ENCODE measurements at places on chromosomes 6 and 20.
A peak's percentile ranks its signal among the peaks of the same experiment; 100 is the strongest.

- peaks cover 2% of the 10 kb centered on the region for H3K27me3 ChIP-seq
- no peaks in the 10 kb centered on the region for H3K36me3 ChIP-seq
- no peak overlapping the region for H3K4me3 ChIP-seq
- H3K27ac ChIP-seq: peak overlapping the region; percentile 42
Measured at GRCh38 chr6:35691027-35691824, 2.5 kb upstream of the FKBP5 start.

DNA sequence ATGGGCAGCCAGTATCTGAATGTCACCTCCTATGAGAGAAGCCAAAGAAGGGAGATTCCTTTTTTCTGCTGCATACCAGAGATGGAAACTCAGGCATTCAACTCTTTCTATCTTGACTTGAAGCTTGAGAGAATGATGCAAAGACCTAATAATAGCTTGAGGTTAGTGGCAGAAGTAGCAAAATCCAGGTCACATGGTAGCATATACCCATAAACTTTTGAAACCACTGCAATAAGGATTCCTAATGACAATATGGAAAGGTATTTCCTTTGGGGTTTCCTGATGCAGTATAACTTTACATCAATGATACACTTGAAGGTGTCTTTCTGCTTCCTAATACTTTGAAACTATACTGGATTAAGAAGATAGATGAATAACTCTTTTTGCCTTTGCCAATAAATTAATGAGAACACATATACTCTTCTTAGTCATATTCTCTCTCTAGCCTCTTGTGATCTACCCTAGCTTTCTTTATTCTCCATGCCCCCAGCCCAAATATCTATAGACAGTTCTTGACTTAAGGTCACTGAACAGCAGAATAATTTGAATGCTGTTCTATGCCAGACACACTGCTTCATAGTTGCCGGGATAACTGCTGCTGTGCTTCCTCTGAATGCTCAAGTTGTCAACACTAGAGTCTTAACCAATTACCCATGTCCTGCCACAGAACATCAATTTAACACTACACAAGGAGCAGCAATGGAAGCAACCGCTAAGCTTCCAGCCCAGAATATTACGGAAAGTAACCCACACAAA, 155.5 kb upstream of the SIM1 start:
- no peaks in the 10 kb centered on the region for H3K27me3 ChIP-seq
- no peak for DNase-seq
- no peak overlapping the region for H3K4me3 ChIP-seq
- peaks cover 45% of the 10 kb centered on the region for H3K36me3 ChIP-seq

DNA sequence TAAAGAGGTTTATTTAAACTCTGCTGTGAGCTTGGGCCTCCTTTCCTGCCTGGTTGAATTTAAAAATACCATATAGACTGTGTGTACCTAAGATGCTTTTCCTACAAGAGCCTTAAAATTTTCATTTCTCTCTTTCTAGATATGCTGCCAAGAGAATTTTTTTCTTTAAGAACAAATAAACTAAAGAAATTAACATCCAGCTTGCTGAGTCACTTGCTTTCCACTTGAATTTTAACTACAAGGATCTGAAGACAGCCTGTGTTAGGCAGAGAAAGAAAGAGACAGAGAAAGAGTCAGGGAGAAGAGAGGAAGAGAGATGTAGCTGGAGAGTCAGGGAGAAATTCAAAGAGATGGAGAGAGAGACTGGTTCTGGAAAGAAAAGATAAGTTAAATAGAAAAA, 18.3 kb upstream of the SNAP25 start:
- H3K36me3 ChIP-seq: no peaks in the 10 kb centered on the region
- H3K27me3 ChIP-seq: no peaks in the 10 kb centered on the region
- no peak for DNase-seq
- no peak overlapping the region for H3K27ac ChIP-seq
- no peaks in the 10 kb centered on the region for H3K4me1 ChIP-seq
- no peak overlapping the region for H3K4me3 ChIP-seq

DNA sequence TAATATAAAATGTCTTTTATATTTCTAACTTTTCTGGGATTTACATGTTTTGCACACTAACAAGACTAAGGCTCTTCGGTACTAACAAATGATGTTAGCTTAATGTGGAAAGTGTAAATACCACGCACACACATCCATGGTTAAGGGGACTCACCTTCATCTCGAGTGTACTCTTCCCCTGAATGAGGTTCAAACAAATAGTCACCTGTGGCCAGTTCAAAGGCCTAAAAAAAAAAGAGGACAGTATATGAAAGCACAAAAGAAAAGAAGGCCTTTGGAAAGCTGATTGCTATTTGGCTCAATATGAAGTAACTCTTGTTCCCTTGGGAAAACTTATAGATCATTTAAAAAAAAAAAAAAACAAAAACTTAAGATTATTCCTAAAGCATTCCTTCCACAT, 37.2 kb downstream of the LHFPL5 start:
- peaks cover 1% of the 10 kb centered on the region for H3K27me3 ChIP-seq
- peaks cover 45% of the 10 kb centered on the region for H3K36me3 ChIP-seq
- DNase-seq: no peak

- H3K27ac ChIP-seq: peak overlapping the region; percentile 34
- peaks cover 4% of the 10 kb centered on the region for H3K36me3 ChIP-seq
- peaks cover 19% of the 10 kb centered on the region for H3K4me1 ChIP-seq
- H3K4me3 ChIP-seq: no peak overlapping the region
- DNase-seq: no peak
Measured at GRCh38 chr20:8756410-8756809, 312.5 kb upstream of the PLCB4 start.

- H3K27me3 ChIP-seq: peaks cover 2% of the 10 kb centered on the region
- no peaks in the 10 kb centered on the region for H3K4me1 ChIP-seq
- H3K36me3 ChIP-seq: no peaks in the 10 kb centered on the region
- H3K4me3 ChIP-seq: no peak overlapping the region
Measured at GRCh38 chr6:167559675-167560479, 235.0 kb downstream of the TTLL2 start.

DNA sequence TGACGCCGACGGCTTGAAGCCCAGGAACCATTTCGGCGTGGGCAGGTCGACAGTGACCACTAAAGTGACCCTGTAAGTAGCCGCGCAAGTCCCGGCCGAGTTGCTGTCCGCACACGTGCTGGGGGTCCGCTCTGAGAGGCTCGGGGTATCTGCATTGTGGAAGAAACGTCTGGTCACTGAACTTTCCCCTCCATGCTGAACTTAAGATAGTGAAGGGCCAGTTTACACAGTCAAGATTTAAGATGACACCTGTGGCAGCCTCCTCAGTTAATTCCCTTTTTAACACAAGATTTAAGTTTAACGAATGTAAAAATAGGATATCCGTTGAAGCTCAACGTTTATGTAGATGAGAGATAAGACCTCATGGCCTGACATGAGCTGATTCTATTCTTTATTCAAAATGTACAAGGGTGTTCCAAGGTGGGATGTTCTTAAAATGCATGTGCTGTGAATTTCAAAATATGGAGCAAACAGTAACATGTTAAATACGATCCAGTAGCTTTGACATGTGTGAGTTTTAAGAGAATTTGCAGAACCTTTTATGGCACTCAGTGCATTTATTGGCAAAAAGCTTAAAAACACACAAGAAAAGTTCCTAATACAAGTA, 116.2 kb downstream of the RTN4IP1 start:
- peak overlapping the region; percentile 89 for H3K27ac ChIP-seq
- H3K4me3 ChIP-seq: peak overlapping the region; percentile 94
- peaks cover 13% of the 10 kb centered on the region for H3K27me3 ChIP-seq
- H3K4me1 ChIP-seq: peaks cover 78% of the 10 kb centered on the region
- peak; percentile 6 for DNase-seq
- H3K36me3 ChIP-seq: no peaks in the 10 kb centered on the region

GRCh38 chr20:18133962-18134361, 3.7 kb upstream of the KAT14 start:
- H3K4me1 ChIP-seq: peaks cover 15% of the 10 kb centered on the region
- no peak for DNase-seq
- peaks cover 8% of the 10 kb centered on the region for H3K27me3 ChIP-seq
- H3K36me3 ChIP-seq: no peaks in the 10 kb centered on the region

- no peaks in the 10 kb centered on the region for H3K4me1 ChIP-seq
- H3K36me3 ChIP-seq: no peaks in the 10 kb centered on the region
- DNase-seq: no peak
- no peak overlapping the region for H3K27ac ChIP-seq
- peaks cover 2% of the 10 kb centered on the region for H3K27me3 ChIP-seq
- no peak overlapping the region for H3K4me3 ChIP-seq
Measured at GRCh38 chr6:166046226-166046625, 121.4 kb downstream of the TBXT start.
